ENCODE measurements at places on chromosomes 11 and 22.

GRCh38 chr11:61054927-61055562 is 47.2 kb upstream of the CD5 start:
- DNase-seq, result no peak

DNA sequence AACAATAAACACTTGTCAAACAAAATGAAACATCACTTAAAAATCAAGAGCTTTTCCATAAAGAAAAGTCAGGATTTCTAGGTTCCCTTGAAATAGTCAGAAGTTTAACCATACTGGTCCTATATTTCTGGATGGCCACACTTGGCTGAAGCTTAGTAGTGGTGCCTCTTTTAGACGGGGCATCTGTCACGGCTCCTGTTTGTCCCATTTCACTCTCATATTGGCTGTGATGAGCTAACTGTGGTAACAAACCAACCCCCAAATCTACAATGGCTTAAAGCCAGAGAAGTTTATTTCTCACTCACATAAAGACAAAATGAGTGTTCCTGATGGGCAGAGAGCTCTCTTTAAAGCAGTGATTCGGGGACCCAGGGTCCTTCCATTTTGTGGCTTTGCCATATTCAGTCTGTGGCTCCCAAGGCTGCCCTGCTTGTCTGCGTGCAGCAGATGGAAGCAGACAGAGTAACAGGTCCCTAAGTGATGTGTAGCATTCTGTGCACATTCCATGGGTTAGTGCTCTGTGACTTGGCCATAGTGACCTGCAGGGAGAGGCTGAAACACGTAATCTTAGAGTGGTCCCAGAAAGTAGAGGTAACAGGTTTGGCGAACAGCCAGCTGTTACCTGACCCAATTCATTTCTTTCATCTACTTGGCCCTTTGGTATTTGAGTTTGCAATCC is 137.4 kb downstream of the HIPK3 start:
- DNase-seq, result no peak

- no peak for DNase-seq
Measured at GRCh38 chr22:39487826-39488520, 14.1 kb upstream of the MIEF1 start.

- DNase-seq, result no peak
Measured at GRCh38 chr11:61718046-61718531, 34.3 kb upstream of the MYRF start.

DNA sequence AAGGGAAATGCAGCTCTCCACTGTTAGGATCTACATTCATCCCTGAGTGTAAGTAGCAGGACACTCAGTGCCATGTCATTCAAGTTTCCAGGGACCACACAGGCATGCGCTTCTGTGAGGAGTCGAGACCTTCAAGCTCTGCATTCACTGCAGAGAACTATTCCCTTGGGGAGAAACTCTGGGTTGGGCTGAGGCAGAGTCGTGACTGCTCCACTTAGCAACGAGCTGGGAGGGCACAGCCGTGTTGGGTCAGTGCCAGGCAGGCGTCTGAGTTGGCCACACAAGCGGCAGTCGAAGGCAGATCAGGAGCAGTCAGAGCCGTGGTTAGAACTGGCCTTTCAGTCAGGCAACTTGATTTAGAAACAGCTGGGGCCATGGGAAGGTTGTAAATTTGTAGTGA is 14.7 kb downstream of the MPEG1 start:
- DNase-seq, result no peak

GRCh38 chr11:132037956-132038355 is 667.5 kb downstream of the NTM start:
- no peak for DNase-seq

- DNase-seq, result no peak
Measured at GRCh38 chr11:76660533-76661305, 9.8 kb downstream of the LRRC32 start.

GRCh38 chr11:112581747-112582146 is 321.1 kb upstream of the PLET1 start:
- no peak for DNase-seq

- no peak for DNase-seq
Measured at GRCh38 chr11:68256331-68256741, 15.4 kb downstream of the C11orf24 start.

DNA sequence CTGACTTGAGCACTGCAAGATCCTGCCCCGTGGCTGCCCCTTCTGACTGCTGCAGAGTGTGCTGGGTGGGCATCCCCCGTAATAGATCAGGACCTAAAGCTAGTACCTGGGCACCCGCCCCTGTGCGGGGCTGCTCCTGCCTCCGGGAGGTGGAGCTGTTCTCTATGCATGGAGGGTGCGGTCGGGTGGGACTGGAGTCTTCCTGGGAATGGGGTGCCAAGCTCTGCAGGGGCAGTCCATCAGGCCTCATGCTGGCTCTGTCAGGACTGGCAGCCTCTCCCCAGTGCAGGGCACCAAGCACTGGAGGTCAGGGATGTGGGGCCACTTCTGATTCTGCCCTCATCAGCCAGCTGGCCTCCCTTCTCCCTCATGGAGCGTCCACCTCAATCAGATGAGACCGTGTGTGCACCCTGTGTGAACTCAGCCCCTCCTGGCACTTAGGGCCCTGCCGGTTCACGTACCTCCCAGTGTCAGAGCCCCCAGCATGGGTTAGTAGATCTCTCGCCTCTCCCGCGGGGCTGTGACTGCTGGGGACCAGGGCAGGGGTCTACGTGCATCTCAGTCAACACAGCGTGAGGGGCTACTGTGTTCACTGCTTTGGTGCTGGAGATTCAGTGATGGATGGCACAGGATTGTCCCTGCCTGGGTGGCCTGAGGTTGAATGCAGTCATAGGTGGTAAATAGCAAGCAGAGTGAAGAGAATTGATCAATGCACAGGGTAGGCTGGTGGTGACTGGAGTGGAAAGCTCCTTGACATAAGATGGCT is 30.8 kb downstream of the MPPED1 start:
- DNase-seq, result no peak

DNA sequence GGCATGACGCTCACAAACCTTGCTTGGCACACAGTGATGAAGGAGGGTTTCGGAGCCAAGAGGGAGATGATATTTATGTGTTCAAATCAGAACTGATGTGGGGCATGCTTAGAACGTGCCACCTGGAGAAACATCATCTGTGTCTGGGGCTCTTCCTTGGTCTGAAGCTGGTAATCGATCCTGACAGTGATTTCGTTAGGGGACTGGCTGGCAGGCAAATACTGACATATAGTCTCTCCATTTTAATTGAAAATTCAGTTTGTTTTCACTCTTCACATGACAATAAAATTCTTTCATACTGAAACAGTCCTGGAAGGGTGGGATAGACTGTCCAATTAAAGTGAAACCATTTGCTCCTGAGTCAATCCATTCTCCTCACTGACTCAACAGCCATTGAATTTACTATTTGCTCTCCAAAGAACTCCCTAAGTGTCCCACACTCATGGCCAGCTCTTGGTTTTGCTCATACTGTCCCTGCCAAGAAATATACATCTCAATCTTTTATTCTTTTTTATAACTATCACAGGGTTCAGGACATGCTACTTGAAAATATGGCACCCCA is 134.8 kb downstream of the TRPC6 start:
- DNase-seq, result no peak

DNA sequence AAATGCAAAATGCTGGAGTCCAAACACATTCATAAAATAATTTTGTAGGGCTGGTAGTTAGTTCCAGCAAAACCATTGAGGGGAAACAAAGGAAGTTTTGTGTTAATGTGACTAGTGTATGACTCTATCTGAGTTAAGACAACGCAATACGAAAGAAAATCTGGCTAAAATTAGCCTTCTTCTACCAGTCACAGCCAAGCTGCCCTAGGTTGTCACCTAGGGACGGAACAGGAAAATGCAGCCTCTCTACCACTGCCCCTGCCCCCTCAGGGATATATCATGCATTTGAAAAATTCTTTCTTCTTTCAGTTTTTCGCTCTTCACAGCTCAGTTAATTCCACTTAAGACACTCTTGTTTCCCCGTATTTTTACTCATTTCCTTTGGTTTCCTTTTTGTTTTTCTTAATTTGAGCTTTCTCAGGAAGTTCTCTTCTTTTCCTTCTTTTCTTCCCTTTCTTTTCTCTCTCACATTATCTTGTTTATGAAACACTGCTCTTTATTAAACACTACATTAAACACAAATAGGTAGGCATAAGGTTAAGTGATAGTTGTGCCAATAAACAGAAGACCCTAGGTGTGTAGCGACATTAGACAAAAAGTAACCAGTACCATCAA is 30.6 kb downstream of the KIRREL3 start:
- DNase-seq, result peak; percentile 55

DNA sequence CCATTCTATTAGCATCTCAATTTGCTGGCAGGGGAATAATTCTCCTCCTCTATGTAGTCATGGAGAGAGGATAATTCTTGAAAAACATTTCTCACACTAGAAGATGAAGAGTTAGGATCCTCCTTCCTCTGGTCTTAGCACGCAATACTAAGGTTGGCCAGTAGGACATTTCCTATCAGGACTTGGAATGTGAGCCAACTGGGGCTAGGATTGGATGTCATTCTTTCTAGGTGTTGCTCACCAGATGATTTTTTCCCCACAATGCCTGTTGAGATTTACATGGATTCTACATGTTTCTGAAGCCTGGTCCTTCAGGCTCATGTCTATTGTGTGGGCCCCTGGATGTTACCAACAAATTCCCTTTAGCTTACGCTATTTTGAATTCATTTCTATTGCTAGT is 28.0 kb downstream of the SLN start:
- DNase-seq, result no peak

DNA sequence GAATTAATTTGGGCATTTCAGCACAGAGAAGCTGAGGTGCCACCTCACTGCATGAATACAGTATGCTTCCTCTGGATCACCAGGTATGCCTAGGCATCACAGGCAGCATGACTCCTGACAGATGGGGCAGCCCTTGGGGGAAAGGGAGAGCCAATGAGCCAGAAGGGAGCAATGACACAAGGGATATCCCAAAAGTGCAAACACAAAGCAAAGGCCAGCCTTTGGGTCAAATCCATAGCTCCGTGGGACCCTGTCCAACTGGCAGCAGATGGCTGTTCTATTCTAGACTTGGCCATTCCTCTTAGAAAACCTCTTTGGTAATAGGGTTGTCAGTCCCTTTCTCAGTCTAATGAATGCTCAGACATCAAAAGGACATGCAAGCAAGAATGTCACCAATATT is 73.3 kb downstream of the SERGEF start:
- DNase-seq, result no peak

- no peak for DNase-seq
Measured at GRCh38 chr11:89625171-89625570, 84.9 kb upstream of the TRIM77 start.

GRCh38 chr11:112771851-112772250 is 189.4 kb upstream of the NCAM1 start:
- DNase-seq, result no peak

GRCh38 chr11:19673924-19674729 is 38.5 kb upstream of the NAV2 start:
- DNase-seq, result no peak

- no peak for DNase-seq
Measured at GRCh38 chr11:73645121-73645969, 1.0 kb upstream of the PLEKHB1 start.

GRCh38 chr11:45436118-45436517 is 150.0 kb upstream of the SYT13 start:
- DNase-seq, result no peak

DNA sequence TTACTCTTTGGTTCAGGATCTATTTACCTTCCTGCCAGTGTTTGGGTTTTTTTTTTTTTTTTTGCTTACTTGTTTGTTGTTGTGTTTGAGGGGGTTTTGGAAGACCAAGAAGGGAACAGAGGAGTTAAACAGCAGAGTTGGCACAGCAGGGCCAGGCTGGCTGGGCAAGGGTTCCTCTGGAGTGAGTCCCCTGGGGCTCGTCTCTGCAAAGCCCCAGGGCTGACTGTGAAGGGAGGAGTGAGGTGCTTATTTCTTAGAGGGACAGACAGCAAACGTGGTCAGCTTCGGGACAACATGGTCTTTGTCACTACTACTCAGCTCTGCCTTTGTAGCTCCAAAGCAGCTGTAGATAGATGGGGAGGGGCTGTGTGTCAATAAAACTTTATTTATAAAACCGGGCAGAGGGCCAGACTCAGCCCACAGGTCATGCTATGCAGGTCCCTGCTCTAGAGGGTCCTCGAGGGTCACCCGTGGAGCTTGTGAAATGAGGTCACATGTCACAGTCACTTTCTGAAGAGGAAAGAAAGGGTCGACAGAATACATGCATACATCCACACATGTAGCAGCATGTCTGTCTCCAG is 1404.7 kb downstream of the BRD1 start:
- DNase-seq, result no peak

DNA sequence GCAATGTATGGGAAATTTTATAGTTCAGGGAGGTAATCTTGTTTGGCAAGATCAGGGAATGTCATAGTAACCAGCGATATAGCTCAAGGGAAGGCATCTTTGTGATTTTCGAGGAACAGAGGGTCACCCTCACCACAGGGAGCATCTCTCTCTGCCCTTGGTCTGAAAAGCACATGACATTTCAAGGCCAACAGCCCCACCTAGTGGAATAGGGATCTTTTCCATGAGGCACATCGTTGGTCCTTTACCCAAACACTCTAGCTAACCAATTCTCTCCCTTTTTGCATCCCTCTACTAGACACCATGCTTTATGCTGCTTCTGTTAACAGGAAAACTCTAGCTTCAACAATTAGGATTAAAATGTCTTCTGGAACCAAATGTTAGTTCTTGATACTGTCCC is 179.0 kb downstream of the GRM5 start:
- peak; percentile 7 for DNase-seq

DNA sequence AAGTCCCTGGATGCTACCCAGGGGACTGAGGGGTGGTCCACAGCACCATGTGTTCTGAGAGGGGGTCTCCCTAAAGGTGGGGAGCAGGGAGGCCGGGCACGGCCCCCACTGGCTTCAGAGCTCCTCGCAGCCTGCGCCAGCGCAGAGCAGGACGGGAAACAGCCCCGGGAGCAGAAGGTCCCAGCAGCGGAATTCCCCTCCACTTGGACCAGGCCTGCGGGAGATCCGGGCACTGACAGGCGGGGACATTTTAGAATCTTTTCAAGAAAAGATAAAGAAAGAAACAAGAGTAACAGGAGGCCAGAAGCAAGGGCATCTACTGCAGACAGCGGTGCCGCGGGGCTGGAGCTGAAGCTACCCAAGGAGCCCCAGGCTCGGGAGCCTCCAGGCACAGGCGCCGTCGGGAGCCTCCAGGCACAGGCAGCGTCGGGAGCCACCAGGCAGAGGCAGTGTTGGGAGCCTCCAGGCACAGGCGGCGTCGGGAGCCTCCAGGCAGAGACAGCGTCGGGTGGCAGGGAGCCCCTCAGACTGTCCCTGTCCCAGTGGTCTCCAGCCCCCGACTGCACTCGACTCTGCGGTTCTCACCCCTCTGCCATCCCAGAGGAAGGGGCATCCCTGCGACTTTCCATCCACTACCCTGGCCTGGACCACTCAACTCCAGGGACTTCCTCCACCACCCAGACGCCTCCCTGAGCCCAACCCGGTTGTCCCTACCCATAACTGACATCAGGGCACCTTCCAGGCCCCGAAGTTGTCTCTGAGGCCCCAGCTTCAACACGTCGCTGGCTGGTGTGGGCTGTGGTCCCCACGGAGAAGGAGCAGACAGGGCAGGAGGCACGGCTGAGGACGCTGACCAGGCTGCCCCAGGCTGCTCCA is 211.1 kb downstream of the BRD1 start:
- no peak for DNase-seq

GRCh38 chr22:43666457-43666856 is 145.6 kb downstream of the EFCAB6 start:
- no peak for DNase-seq

- no peak for DNase-seq
Measured at GRCh38 chr22:27755521-27756211, 45.9 kb downstream of the MN1 start.
